ENCODE measurements at places on chromosomes 4 and X. TPM values are rescaled to one million over a fixed set of nuclear protein-coding genes. Genes with fewer than 3 reads are reported as not detected.

ALPK1 gene
- total RNA-seq, result 4.1 TPM

CXXC4 gene
- total RNA-seq, result not detected

RPL34 gene
- 946 TPM for total RNA-seq

HTN3 gene
- total RNA-seq, result not detected

MAGED4B gene
- total RNA-seq, result 3.8 TPM

F8A2 gene
- total RNA-seq, result not detected

AREG gene
- total RNA-seq, result 13.9 TPM

ZNF185 gene
- total RNA-seq, result 1.6 TPM

F8A1 gene
- 1.9 TPM for total RNA-seq

GLRA2 gene
- total RNA-seq, result not detected

FAT1 gene
- 113 TPM for total RNA-seq

CYLC1 gene
- not detected for total RNA-seq

MEPE gene
- total RNA-seq, result not detected

SERPINA7 gene
- total RNA-seq, result not detected

INTS6L gene
- total RNA-seq, result 4.3 TPM

ATP2B3 gene
- not detected for total RNA-seq

SPANXN3 gene
- total RNA-seq, result not detected

RASGEF1B gene
- total RNA-seq, result 1.1 TPM

UGT2A1 gene
- 0.16 TPM for total RNA-seq

GPAT3 gene
- 0.72 TPM for total RNA-seq

MAGEA8 gene
- not detected for total RNA-seq

EREG gene
- not detected for total RNA-seq

SOD3 gene
- total RNA-seq, result 32.6 TPM

TCEAL2 gene
- not detected for total RNA-seq

WNK3 gene
- total RNA-seq, result 1.4 TPM

CXCL11 gene
- not detected for total RNA-seq
